ENCODE measurements at places on chromosomes 7 and 10.

DNA sequence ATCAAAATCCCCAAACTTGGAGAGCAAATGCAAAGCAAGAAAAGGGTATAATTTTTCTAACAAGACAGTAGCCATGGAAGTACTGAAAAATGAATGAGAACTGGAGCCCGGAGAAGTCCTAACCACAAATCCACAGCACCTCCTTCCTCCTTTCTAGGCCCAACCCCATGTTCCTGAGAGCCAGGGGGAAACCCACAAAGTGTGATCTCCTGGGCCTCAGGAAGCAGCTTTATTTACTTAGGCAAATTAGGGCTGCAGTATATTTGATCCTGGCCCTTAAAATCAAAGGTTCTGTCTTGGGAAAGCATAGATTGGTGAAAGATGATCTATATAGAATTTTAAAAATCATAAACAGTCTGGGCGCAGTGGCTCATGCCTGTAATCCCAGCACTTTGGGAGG lies 103.0 kb downstream of the DOCK4 start:
- no peak for DNase-seq

DNA sequence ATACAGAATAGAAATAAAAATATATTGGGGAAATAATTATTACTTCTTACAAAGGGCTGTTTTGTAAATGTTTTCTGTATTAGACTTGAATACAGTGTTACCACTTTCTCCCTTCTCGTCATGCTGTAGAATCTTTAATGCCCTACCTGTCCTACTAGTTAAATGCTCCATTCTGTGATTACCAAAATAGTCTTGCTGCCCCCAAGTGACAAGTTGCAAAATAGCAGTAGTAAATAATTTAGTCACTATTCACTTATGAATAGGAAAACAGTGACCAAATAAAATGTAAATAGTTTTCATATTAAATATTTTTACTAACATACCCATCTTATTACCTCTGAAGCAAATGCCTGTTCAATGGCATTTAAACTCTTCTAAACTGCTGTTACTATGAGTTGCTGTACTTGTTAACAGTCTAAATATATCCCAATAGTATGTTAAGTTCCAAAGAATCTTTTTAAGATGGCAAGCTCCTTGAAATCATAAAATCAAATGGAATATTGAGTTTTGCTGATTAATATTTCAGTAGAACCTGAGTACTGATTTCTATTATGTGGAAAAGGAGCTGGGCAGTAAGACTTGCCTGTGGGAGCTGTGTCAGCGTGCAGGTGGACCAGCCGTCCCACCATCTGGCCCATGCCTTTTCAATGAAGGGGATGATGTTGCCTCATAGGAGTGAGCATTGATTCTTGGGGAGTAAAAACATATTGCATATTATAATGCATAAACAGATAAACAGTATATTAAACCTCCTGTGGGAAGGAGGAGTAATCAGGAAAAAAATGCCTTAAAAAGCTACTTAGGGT lies 18.1 kb upstream of the OIT3 start:
- DNase-seq: no peak

- no peak for DNase-seq
Observed at GRCh38 chr10:97067716-97068391, 117.9 kb downstream of the SLIT1 start.

DNA sequence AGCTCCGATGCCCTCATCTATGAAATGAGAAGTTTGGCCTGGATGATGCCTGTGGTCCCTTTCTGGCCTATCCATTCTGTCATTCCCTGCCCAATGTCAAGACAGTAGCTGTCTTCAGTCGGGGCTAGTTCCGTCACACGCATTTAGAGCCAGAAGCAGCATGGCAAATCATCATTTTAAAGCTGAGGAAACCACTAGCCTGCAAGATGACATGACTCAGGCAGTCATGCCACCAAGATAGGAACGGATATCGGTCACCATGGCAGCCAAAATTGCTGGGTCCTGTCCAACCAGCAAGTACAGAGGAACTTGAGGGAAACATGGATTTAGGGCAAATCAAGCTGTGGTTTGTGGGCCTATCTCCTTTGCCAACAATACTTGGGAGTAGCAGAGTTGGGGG lies 64.5 kb upstream of the MRLN start:
- DNase-seq: no peak

- DNase-seq: no peak
Observed at GRCh38 chr7:28933846-28934320, 24.2 kb downstream of the TRIL start.

GRCh38 chr10:88110822-88111221 lies 247.4 kb downstream of the PTEN start:
- no peak for DNase-seq

DNA sequence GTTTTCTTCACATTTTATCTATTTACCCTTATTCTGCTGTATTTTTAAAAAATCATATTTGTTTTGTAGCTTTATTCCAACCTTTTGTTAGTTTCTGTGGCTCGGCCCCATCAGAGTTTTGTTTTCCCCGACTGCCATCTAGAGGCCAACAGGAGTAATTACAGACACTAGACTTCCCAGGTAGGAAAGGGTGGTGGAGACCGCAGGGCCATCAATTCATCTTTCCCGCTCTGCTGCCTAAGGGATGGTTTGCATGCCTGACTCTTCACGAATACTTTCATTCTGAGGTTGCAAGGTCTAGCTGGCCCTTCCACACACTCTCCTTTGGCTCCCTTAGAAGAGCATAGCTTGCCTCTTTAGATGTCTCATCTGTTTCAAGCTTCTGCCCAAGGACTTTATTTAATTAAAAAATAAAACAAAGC lies 38.3 kb downstream of the LYZL2 start:
- peak; percentile 51 for DNase-seq

- DNase-seq: no peak
Observed at GRCh38 chr10:77410523-77410922, 227.1 kb downstream of the KCNMA1 start.

DNA sequence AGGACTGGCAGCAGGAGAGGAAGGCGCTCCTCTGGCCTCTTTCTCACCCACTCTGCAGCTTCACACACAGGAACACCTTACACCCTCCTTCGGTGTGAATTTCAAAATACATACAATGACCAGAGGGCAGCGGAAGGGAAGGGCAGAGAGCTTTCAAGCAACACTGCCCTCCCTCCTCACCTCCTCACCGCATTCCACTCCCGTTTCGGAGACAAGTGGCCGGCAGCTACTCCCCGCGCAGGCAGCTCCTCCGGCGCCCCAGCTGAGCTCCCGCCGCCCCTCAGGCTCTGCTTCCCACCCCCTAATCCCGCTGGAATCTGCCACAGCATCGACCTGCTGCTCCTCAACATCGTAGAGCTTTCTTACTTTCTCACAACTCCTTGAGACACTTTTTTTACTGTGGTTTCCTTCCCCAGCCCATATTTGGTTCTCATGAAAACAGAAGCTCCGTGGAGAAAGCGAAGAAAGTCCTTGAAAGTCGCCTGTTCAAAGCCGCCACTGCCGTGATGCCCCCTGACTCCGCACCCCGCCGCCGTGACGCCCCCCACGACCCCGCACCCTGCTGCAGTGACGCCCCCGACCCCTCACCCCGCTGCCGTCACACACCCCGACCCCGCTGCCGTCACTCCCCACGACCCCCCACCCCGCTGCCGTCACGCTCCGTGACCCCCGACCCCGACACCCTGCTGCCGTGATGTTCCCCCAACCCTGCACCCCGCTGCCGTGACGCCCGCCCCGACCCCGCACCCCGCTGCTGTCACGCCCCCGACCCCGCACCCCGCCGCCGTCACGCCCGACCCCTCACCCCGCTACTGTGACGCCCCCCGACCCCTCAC lies 14.6 kb upstream of the GPER1 start:
- no peak for DNase-seq

GRCh38 chr7:128933180-128933891 lies 4.4 kb upstream of the IRF5 start:
- no peak for DNase-seq

- DNase-seq: no peak
Observed at GRCh38 chr7:90584378-90584777, 11.7 kb upstream of the CDK14 start.

GRCh38 chr7:141575164-141575563 lies 24.0 kb downstream of the AGK start:
- DNase-seq: no peak

- no peak for DNase-seq
Observed at GRCh38 chr7:154990964-154991540, 11.9 kb downstream of the PAXIP1 start.

DNA sequence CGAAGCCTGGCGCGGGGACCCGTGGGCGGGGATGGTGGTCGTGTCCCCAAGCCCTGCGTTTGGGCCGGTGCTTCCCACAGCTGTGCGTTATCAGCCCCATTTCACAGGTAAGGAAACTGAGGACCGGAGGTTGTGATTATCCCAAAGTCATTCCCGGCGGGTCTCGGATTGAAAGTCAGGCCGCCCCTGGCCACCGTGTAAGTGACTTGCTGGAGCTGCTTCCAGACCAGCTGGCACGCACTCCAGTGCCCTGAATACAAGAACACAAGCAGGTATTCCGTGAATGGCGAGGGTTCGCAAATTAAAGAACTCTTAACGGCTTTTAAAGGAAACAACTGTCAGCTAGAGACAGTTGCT lies 675 bp upstream of the ATE1 start:
- DNase-seq: peak; percentile 47

GRCh38 chr10:71763352-71764127 lies 9.8 kb downstream of the VSIR start:
- no peak for DNase-seq

DNA sequence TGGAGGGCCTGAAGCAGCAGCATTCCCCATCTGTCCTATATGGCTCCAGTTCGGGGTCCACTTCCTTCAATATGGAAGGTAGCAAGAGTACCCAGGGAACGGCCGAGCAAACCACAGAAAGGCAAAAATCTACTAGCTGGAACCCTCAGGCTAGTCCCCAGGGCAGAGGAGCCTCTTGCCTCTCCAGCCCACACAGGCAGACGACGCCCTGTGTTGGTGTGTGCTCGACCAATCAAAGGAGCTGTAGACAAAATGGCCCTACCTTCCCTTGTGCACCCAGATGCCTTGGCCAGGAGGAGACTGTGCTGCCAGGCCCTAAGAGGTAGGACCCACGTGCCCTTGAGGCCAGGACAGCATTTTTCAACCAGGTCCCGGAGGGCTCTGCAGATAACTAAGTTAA lies 91.5 kb downstream of the FAM53B start:
- DNase-seq: no peak

DNA sequence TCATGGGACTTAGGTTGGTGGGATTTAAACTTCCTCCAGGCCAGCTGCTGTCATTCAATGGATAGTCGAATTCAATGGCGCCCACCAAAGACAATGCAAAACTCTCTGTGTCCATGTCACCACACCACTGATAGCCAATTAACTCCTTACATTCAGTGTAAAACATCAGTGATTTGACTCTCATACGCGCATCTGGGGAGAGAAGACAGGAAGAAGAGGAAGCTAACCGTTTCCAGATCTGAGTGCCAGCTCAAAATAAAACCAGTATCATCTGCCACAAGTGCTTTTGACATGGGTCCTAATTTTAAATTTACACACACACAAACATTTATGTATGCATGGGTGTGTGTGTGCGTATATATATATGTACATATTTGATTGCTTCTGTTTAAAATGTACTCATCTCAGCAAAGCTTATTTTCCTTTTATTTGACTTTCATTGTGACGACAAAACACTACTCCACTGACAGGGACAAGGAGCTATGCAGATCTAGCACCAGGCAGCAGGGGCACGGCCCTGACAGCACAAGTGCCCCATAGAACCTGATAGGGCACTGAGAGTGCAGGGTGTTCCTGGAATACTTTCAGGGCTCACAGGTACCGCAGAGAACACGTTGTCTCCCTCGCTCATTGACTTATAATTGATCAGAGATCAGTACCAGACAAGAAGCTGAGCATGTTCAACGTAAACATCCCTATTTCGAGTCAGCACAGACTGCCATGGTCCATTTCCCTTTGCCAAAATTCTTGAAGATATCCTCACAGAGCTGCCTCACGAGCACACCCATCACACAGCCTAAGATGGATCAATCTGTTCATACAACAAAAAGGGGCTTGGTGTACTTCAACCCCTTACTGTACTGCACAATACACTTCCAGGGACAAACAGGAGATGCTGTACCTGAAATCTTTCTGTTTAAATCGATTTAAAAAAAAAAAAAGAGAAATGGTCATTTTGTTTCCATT lies 176.1 kb downstream of the COBL start:
- peak; percentile 87 for DNase-seq

DNA sequence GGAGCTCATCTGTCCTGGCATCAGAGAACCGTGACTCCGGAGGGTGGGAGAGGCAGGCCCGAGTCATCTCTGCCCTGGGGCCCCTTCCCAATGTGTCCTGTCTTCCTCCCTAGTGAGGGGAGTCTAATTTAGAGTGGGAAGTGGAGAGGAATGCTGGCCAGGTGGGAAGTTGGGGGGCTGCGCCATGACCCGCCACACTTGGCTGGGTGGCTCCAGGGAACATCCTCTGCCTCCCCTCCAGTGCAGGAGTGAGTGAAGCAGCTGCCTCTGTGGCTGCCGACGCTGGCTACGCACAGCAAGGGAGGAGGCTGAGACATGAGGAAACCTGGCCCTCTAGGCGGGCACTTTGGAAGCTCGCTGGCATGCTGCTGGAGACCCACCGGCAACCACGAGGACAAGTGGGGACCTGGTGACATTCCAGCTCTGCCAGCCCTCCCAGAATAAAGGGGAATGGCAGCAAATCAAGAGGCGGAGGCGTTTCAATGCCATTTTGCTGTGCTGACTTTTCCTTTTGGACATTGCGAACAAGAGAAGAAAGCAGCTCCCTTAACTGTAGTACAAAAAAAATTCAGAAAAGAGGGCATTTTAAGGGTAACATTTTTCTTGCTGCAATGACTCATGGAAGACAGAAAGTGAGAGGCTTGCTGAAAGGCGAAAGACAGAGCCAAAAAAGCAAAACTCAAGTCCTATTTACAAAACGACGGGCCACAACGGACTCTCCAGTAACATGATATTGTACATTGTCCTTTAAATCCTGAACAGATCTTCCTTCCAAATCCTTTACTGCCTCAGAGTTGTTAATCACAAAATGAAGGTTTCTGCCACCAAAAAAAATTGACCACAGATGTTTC lies 121.2 kb upstream of the PITRM1 start:
- no peak for DNase-seq

DNA sequence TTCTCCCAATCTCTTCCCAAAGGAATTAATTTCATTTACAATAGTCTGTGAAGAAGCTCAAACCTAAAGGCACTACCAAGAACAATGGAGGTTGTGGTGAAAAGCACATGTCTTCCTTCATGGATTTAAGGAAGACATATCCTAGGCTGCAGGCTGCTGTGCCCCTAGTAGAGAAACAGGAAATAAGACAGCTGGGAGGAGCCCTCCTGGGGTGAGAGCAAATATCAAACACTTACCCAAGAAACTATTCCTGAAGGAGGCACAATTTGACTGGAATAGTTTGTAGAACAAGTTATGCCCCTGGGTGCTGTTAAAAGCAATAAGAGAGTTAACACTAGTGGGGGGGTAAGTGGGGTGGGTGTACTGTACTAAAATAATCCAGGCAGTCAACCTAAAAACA lies 30.1 kb downstream of the PDZD8 start:
- no peak for DNase-seq

- DNase-seq: no peak
Observed at GRCh38 chr7:4794591-4795350, 19.3 kb downstream of the AP5Z1 start.

- no peak for DNase-seq
Observed at GRCh38 chr7:105269397-105269796, 119.3 kb downstream of the SRPK2 start.

Measured in T-helper 2 cell (primary cell).